ENCODE measurements at places on chromosomes 5 and 9.

GRCh38 chr5:139422307-139422893, 16.9 kb downstream of the DNAJC18 start:
- DNase-seq, result peak; percentile 55

GRCh38 chr5:67209141-67209771, 12.7 kb upstream of the CD180 start:
- peak; percentile 66 for DNase-seq

DNA sequence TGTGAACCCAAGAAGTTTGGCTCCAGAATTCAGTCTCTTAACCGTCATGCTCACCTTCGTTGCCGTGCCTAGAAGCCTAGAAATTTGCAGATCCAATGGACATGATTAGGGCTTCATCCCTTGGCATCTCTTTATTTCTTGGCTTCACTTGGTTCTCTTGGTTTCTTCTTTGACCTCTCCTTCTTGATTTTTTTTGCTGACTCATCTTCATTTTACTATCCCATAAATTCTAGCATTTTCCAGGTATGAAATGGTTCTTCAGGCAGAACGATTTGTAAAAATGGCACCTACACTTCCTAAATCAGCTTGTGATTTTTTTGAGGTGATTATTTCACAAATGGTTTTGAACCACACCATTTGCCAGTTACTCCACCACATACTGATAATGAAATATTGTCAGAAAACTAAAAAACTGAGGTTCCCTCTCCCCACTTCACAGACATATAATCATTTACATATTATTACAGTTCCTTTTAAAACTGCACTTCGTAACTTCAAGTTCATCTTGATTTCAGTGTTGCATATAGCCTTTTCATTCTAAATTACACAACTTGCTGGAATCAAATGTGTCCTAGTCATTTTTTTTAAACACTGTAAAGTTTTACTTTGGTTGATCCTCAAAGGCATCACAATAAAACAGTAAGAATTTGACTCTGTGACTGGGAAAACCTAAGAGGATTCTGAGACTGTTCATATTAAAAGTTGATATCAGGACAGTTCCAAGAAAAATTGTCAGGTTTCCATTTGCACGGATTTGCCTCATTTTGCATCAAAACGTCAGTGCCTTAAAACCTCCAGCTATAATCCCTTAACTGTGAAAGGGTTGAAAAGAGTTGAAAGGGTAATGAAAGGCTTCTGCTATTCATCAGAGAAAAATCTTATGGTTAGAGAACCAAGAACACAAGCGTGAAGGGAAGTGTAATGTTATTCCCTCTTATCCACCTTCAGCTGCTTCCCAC, 8.9 kb upstream of the NREP start:
- DNase-seq, result no peak

GRCh38 chr5:145934276-145934675, 2.1 kb upstream of the SH3RF2 start:
- no peak for DNase-seq

DNA sequence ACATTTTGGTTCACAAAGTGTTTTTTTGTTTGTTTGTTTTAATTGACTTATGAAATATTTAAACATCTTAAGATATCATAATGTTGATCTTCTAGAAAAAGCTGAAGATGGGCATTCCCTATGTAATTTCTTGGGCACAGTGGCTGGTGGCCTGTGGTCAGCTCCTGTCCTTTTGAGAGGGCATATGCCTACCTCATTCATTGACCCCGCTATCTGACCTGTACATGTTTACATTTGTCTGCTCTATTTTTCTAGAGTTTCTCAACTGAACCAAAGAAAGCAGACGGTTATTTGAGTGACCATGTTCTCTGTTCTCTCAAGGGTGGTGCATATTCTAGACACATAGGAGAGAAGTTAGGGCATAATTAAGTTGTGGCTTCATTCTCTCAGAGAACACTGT, 5.3 kb downstream of the SGCD start:
- no peak for DNase-seq

- no peak for DNase-seq
These were observed 456.2 kb downstream of the RASEF start for GRCh38 chr9:82606492-82607382.

- no peak for DNase-seq
These were observed 51.7 kb downstream of the LPAR1 start for GRCh38 chr9:110986529-110986928.

- no peak for DNase-seq
These were observed 3.7 kb upstream of the B4GALT7 start for GRCh38 chr5:177595991-177596774.

GRCh38 chr9:32579706-32580331, 6.9 kb upstream of the NDUFB6 start:
- DNase-seq, result peak; percentile 69

- DNase-seq, result no peak
These were observed 39.9 kb downstream of the SHC3 start for GRCh38 chr9:89138463-89139390.

GRCh38 chr9:27487927-27488326, 36.2 kb upstream of the IFNK start:
- no peak for DNase-seq

- DNase-seq, result no peak
These were observed 117.2 kb downstream of the SLC25A46 start for GRCh38 chr5:110855961-110856360.

- no peak for DNase-seq
These were observed 124.0 kb upstream of the PPP1R26 start for GRCh38 chr9:135355521-135356011.

- DNase-seq, result no peak
These were observed 1740.1 kb upstream of the WWC1 start for GRCh38 chr5:166551384-166551783.

DNA sequence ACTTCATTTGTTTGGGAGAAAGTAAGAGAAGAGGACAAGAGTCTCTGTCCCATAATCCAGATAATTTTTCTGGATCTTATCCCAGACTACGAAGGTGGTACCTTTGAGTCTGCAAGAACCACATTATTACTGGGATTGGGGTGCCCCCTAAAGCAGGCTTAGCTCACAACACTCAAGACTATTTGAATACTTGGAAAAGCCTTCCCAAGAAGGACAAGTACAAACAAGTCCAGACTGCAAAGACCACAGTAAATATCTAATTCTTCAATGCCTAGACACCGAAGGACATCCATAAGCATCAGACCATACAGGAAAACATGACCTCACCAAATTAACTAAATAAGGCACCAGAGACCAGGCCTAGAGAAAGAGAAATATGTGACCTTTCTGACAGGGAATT, 40.2 kb upstream of the TMED7 start:
- no peak for DNase-seq

DNA sequence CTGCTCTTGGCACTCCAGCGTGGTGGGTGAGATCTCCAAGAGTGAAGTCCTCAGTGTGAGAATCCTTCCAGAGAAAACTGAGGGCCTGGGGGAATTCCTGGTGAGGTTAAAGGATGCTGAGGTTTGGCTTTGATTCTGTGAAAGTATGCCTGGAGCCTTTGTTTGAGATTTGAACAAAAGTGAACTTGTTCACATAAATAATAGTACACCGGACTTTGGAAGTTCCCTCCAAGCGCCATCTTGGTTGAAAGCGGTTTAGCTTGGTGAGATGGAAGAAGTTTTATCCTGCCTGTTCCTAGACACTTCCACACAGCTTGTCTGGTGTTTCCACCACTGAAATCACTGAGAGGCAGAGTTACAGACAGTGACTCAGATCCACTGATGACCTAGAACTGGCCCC, 286.4 kb downstream of the NTRK2 start:
- DNase-seq, result no peak
